ENCODE measurements at places on chromosomes 3 and 15.
A peak's percentile ranks its signal among the peaks of the same experiment; 100 is the strongest.

- peak; percentile 37 for DNase-seq
Measured at GRCh38 chr15:60844511-60845174, 365.7 kb upstream of the ICE2 start.

- no peak for DNase-seq
Measured at GRCh38 chr3:170257145-170257544, 34.9 kb downstream of the PRKCI start.

GRCh38 chr3:55406696-55407425 lies 80.2 kb downstream of the WNT5A start:
- no peak for DNase-seq

DNA sequence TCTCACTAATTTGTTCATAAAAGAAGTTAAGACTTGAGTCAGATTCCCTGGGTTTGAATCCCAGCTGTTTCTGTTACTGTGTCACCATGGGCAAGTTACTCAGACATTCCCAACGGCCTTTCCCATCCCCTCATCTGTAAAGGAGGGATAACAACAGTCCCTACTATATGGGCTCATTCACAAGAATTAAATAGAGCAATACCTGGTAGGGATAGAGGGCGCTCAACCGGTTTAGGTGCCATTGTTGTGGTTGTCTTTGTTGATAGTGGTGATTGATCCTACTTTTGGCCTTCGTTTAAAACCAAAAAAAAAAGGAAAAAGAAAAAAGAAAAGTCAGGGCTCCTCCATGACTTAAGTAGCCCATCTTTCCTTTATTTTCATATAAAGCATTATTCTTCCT lies 563.1 kb downstream of the GRM7 start:
- no peak for DNase-seq

DNA sequence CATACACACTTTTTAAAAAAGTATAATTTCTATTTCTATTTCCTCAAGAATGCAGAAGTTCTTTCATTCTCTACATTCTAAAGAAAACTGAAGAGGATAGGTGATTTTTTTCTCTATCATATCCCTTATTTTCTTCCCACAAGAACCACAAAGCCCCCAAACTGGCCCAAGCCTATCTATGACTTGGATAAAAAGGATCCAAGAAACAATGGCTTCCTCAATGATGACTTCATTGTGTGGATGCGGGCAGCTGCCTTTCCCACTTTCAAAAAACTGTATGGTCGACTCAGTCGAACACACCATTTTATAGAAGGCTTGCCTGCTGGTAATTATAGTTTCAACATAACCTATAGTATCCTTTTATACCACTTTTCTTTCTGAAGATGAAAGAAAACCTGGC lies 52.9 kb upstream of the TBC1D23 start:
- no peak for DNase-seq

GRCh38 chr3:68088216-68088615 lies 433.8 kb upstream of the SUCLG2 start:
- peak; percentile 5 for DNase-seq

- DNase-seq = no peak
Measured at GRCh38 chr3:184117636-184118035, 17.5 kb upstream of the EIF2B5 start.

DNA sequence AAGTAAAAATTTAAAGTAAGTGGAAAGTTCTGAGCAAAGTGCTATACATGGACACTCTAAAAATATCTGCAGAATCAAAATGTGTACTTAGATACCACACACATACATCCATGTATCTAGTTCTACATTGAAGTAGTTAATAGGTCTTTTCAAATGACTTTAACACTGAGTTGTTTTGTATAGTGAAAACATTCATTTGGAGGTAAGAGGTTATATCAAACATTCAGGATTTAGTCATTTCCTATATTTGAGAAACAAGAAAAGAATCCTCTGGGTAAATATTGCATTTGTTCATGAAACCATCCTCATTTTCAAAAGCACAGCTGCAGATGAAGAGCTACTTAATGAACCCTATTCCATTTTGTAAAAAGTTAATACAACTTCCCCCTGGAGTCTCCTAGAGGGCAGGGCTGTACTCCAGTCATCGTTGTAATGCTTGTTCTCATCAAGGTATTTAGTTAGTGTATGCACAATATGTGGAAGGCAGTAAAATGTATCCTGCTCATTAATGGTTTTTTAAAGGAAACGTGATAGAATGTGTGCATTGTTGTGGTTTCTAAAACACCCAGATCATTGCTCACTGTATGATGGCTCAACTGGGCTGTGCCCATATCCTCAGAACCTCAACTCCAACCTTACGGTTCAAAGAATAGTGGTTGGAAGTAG lies 26.2 kb downstream of the ARPP21 start:
- no peak for DNase-seq

- DNase-seq = no peak
Measured at GRCh38 chr3:114327665-114328064, 33.8 kb downstream of the TIGIT start.

DNA sequence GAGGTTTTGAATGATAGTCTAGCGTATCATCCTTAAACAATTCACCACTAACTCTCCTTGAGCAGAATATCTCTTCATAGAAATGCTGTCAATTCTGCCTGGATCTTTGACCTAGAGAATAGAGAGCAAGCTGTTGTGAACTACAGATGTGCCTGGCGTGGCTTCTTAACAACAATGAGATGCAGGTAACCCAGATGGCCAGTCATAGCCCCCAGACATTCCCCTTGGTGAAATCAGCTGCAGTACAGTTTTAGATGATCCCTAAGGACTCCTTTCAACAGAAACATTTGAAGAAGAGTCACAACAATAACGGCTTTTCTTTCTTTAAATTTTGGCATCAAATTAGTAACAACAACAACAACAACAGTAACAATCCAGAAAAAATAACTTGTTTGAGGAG lies 1041.3 kb downstream of the ROBO1 start:
- no peak for DNase-seq

GRCh38 chr15:29857221-29857789 lies 35.0 kb upstream of the TJP1 start:
- DNase-seq = no peak

GRCh38 chr3:182729903-182730674 lies 63.2 kb upstream of the ATP11B start:
- DNase-seq = no peak

DNA sequence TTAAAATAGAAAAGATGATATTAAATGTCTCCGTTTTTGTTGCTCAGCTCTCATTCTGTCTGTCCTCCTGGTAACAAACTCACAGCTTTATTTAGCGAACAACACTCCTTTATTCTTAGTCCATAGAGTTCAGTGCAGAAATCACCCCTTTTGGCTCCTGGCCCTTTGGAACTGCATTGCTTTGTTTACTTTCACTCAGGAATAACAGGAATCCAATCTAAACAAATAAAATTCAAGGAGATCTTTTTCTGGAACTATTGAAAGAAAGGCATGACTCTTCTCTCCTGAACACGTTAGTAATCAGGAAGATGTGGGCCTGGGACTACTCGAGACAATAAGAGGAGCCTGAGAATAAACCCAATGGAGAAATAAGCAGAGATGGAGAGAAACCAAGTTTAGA lies 409.2 kb downstream of the DIPK2A start:
- no peak for DNase-seq

DNA sequence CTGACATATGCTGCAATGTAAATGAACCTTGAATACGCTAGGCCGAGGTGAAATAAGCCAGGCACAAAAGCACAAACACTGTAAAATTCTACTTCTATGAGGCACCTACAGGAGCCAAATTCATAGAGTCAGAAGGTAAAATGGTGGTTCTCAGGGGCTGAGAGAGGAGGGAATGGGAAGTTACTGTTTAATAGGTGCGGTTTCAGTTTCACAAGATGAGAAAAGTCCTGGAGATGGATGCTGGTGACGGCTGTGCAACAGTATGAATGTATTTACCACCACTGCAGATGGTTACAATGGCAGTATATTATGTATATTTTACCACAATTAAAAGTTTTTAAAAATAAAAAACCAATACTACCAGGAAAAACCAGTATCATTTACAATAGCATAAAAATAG lies 4.0 kb downstream of the TNK2 start:
- no peak for DNase-seq

DNA sequence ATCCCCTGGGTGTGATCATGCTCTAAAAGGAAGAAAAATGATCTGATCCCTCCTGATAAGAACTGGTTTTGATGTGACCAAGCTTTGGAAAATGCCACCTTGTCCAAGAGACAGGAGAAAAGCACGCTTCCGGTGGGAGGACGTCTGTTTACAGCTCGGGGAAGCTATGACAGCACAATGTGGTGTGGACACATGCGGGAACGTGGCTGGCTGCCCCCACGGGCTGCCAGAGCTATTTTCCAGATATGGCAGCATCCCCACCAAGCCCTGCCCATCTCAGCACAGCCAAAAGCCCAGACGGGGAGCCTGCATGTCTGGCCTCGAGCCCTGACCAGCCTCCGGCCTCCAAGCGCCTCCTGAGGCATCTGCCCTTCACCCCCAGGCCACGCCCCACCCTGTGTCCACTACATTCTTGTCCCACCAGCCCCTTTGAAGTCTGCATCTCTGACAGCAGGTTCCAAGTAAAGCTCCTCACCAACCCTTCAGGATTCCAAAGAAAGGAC lies 63.2 kb upstream of the HRH1 start:
- DNase-seq = no peak

GRCh38 chr15:33083232-33084081 lies 111.1 kb downstream of the FMN1 start:
- DNase-seq = no peak

DNA sequence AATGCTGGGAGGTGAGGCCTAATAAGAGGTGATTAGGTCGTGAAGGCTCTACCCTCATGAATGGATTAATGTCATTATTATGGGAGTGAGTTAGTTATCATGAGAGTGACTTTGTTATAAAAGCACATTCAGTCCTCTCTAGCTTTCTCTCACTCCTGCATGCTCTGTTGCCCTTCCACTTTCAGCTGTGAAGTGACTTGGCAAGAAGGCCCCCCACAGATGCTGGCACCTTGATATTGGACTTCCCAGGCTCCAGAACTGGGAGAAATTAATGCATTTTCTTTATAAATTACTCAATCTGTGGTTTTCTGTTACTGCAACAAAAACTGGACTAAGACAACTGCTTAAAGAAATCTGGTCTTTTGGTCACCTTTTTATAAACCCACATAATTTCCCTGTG lies 144.3 kb downstream of the FBN1 start:
- DNase-seq = no peak

DNA sequence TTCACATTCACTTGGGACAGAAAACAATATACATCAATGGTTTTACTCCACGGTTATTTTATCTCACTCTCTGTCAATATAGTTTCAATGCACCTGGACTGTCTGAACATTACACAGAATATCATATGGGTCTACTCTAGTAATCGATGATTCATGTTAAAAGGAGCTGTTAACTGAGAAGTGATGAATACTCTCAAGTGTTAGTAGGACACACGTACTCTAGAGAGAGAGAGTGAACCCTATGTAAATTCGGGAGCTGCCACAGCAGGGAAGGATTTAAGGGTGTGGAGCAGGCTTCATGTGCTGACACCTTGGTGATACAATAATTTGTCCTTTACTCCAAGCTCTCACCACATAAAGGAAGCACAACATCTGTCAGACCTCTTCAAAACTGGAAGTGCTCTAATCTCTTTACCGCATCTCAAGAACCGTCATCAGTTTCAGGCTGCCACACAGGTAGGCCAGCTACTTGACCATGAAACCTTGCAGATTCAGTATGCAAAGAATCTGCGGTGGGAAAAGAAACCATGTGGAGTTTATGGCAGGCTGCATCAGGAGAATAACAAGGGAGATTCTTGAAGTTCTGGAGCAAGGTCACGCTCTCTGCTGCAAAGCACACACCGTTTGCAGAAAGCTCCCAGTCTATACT lies 199.2 kb upstream of the TMC3 start:
- DNase-seq = no peak

GRCh38 chr3:194315965-194316361 lies 35.2 kb downstream of the CPN2 start:
- no peak for DNase-seq

GRCh38 chr3:160685144-160685766 lies 8.3 kb downstream of the ARL14 start:
- DNase-seq = no peak

DNA sequence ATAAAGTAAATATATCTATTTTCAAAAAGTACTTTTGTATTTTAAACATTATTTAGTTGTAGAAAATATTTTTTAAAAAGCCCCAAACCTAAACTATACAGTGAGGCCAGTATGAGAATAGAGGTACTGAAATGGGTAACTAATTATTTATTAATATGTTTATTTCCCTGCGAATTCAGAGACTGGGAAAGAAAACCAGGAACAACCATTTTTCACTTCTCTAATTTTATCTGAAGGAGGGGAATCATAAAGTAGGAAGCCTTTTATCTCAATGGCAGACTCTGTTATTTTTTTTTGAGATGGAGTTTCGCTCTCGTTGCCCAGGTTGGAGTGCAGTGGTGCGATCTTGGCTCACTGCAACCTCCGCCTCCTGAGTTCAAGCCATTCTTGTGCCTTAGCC lies 63.6 kb upstream of the TRAK1 start:
- no peak for DNase-seq

- DNase-seq = no peak
Measured at GRCh38 chr3:185280572-185281365, 26.9 kb upstream of the EHHADH start.

DNA sequence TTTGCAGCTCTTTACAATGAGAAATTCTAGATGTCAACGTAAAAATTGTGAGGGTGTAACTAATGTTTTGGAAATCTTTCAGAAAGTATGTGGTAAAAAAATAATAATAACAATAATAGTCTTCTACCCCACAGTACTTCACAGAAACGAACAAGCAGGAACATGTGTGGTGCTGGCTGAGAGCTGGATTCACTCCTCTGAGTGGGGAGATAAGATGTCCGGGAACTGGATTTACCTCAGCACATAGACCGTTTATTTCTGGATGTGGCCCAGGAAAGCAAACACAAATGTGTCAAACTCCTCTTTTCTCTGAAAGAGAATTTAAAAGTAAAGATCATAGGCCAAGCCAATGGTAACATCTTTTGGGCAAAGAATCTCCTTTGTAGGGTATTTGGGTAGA lies 103.4 kb downstream of the SLC49A4 start:
- no peak for DNase-seq

- no peak for DNase-seq
Measured at GRCh38 chr15:68407141-68407885, 24.6 kb downstream of the ITGA11 start.

DNA sequence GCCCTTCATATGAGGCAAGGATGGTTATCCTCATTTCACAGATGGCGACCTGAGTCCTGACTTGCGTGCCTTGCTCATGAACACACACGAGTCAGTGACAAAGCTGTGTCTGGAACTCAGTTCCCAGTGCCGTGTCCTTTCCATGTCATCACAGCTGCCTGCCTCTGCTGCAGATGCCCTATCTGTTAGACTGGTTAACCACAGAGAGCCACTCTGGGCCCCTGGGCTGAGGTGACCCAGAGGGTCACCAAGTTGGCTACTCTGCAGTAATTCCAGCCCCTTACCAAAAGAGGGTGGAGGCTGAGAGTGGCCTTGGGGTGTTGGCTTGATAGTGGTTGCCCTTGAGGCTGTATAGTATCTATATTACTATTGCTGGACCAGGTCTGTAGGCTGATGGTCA lies 41.0 kb downstream of the RAB11A start:
- DNase-seq = no peak

- DNase-seq = no peak
Measured at GRCh38 chr3:195059006-195059350, 212.0 kb downstream of the XXYLT1 start.
